ENCODE measurements at places on chromosomes 6 and 20. TPM values are rescaled to one million over a fixed set of nuclear protein-coding genes. Genes with fewer than 3 reads are reported as not detected.

Gene PDE7B
- total RNA-seq = 0.75 TPM

Gene CTCFL
- 0.08 TPM for total RNA-seq

Gene ADAM33
- 0.70 TPM for total RNA-seq

Gene VSTM2L
- 0.79 TPM for total RNA-seq

Gene ULBP2
- 0.14 TPM for total RNA-seq

Gene BPI
- 0.08 TPM for total RNA-seq

Gene WFDC5
- not detected for total RNA-seq

DNA sequence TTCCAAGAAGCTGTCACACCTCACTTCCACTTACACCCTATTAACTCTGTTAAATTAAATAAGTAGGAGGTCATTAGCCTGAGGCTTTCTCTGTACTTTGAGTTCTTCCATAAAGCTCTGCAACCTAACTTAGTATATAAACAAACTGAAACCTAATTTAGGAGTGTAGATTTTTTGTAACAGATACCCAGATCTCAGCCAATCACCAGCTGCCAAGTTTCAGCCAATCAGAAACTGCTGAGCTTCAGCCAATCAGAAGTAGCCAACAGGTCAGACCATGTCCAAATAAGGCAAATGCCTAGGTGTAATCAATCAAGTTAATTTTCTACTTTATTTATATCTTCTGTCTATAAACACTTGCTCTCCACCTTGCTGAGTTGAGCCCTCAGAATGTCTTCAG lies 142.7 kb upstream of the SULF2 start:
- DNase-seq = no peak
- no peak overlapping the region for H3K4me3 ChIP-seq
- H3K27me3 ChIP-seq = no peaks in the 10 kb centered on the region
- H3K4me1 ChIP-seq = no peaks in the 10 kb centered on the region
- no peaks in the 10 kb centered on the region for H3K36me3 ChIP-seq

Gene RAET1G
- not detected for total RNA-seq

Gene KHDC1
- 0.25 TPM for total RNA-seq

GRCh38 chr6:148831064-148831463 lies 84.2 kb downstream of the UST start:
- no peak for DNase-seq
- no peaks in the 10 kb centered on the region for H3K27me3 ChIP-seq
- H3K36me3 ChIP-seq = no peaks in the 10 kb centered on the region

Gene RAD21L1
- total RNA-seq = not detected

GRCh38 chr6:52136055-52136454 lies 48.6 kb upstream of the PKHD1 start:
- no peaks in the 10 kb centered on the region for H3K27me3 ChIP-seq
- no peak for DNase-seq
- H3K27ac ChIP-seq = no peak overlapping the region
- H3K4me1 ChIP-seq = peaks cover 1% of the 10 kb centered on the region
- no peaks in the 10 kb centered on the region for H3K36me3 ChIP-seq

GRCh38 chr6:19805129-19805481 lies 32.1 kb upstream of the ID4 start:
- no peaks in the 10 kb centered on the region for H3K27me3 ChIP-seq
- peak overlapping the region; percentile 75 for H3K4me3 ChIP-seq
- DNase-seq = no peak
- peak overlapping the region; percentile 90 for H3K27ac ChIP-seq
- no peaks in the 10 kb centered on the region for H3K36me3 ChIP-seq
- H3K4me1 ChIP-seq = no peaks in the 10 kb centered on the region

Gene HEY2
- 1.4 TPM for total RNA-seq

Data from liver (tissue), 10 donors.